ENCODE measurements at places on chromosomes 7 and 10.

DNA sequence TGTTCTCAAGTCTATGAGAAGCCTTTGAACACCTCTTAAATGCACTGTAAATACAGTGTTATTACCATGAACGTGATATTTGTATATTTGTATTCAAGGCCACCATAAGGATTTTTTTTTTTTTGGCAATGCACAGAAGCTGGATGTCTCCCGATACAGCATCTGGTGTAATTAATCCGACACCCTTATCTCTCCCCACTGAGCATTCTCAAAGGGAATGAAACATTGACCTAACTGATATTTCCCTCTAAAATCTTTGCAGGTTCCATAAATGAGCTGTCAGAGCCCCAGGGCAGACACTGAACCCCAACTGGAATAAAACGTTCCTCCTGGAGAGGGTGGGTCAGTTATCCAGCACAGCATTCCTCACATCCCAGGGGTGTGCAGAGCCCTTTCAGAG, 316.6 kb downstream of the PAXIP1 start:
- DNase-seq: no peak

DNA sequence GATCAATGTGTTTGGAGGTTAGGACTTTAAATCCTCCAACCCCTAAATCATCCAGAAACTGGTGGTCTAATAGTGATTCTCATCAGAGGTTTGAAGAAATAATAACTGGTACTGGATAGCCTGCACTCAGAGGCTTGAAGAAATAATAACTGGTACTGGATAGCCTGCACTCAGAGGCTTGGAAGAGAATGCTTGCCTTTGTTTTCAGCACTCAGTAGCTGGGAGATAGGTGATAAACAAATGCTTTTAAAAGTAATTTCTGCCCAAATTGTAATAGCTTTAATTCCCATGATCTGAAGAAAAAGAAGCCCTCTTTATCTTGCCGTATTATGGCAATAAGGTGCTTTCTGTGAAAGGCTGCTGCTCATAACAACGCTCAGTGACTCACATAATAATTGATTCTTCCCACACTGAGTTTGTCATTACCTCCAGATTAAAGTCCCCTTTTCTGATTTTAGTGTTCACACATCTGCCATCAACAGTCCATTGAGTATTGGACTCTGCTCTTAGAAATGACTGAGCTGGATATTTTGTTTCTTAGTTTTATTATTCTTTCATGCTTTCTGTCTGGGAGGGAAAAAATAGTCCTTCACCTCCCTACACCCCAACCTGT, 112.3 kb upstream of the PHYHIPL start:
- no peak for DNase-seq

DNA sequence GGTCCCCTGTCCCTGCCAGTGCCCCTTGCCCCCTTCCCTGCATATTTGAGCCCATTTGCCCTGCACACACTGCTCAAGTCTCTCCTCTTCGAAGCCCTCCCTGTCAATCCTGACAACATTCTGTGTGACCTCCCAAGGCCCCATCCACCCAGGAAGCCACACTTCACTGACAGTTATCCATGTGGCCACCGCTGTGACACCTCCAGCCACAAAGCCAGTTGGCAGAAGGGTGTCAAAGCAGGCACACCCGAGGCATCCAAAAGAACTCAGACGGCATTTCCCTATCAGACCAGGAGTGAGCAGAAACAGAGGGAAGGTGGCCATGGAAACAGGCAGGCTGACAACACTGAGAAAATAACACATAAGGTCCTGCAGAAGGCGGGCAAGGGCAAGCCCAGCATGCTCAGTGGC, 4.6 kb downstream of the POLM start:
- no peak for DNase-seq

DNA sequence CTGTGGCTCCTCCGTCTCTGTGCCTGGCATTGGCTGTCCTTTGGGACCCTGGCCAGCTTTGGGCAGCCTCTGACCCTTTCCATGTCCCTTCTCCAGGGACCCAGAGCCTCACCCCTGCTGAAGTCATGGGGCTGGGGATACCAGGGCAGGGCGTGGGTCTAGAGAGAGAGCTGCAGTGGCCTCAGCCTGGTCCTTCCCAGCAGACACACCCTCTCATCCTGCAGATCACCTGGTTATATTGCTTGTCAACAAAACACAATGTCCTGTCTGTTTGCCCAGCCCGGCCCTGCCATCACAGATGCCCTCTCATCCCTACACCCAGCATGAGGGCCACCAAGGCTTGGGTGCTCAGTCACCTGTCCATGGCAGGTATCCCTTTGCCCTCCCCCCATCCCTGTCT, 1.8 kb downstream of the MUC17 start:
- no peak for DNase-seq

DNA sequence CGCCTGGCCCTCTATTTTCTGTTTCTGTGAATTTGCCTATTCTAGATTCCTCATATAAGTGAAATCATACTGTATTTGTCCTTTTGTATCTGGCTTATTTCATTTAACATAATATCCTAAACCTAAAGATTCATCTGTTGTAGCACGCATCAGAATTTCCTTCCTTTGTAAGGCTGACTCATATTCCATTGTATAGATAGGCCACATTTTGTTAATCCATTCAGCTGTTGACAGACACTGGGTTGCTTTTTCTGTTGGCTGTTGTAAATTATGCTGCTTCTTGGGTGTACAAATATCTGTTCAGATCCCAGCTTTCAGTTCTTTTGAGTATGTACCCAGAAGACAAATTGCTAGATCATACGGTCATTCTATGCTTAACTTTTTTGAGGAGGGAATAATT, 28.8 kb upstream of the CUL1 start:
- DNase-seq: no peak
